Uterus (tissue), 4 donors: ENCODE measurements at places on chromosomes 3 and 15.
A peak's percentile ranks its signal among the peaks of the same experiment; 100 is the strongest.

DNA sequence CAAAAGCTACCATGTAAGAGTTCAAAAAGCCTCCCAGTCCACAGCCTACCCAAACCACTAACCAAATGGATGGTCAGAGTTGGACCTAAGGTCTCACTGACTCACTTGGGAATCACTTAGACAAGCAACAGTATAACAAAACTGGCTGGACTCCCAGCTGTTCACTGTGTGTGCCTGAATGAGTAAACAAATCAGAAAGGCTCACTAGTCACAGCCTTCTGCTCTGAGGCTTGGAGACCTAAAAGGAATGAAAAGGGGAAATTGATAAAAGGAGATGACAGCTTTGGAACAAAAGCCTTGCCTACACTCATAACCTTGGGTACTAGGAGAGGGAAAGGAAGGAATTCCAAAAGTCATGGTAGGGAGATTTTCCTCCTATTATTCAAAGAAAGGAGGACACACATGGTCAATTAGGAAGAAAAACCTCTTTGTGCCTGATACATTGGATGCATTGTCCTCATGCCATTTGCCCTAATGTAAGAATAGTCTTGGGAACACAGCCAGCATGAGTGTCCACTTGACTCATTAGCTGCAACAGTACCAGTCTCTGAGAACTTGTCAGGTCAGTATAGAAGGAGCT is 92.3 kb downstream of the FRMD5 start:
- no peaks in the 10 kb centered on the region for H3K4me1 ChIP-seq
- DNase-seq = no peak
- no peak overlapping the region for H3K27ac ChIP-seq
- H3K27me3 ChIP-seq = no peaks in the 10 kb centered on the region

- H3K36me3 ChIP-seq = no peaks in the 10 kb centered on the region
- no peaks in the 10 kb centered on the region for H3K27me3 ChIP-seq
- DNase-seq = no peak
- no peak overlapping the region for H3K27ac ChIP-seq
These were observed 130.6 kb downstream of the CCNL1 start for GRCh38 chr3:157029365-157029790.

GRCh38 chr15:101827257-101827656 is 15.3 kb downstream of the OR4F15 start:
- no peaks in the 10 kb centered on the region for H3K27me3 ChIP-seq
- DNase-seq = no peak
- H3K4me1 ChIP-seq = no peaks in the 10 kb centered on the region

DNA sequence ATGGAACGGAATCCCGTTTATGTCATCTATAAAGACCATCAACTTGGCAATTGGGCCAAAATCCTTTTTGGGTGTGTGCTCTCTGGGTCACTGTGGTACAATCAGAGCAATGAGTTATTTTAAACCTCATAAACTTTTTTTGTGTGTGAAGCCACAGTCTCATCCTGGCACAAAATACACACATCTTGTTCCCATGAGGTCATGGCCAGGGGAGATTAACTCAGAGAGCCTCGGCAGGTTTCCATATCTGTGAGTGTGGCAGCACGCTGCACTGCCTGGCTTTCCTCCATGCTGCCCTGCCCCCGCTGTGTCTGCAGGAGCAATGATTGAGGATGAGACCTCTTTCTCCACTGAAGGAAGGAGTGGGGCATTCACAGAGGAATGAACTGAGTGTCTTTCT is 54.0 kb upstream of the DLG1 start:
- DNase-seq = peak; percentile 81
- H3K4me3 ChIP-seq = no peak overlapping the region
- no peaks in the 10 kb centered on the region for H3K36me3 ChIP-seq
- H3K27me3 ChIP-seq = no peaks in the 10 kb centered on the region

DNA sequence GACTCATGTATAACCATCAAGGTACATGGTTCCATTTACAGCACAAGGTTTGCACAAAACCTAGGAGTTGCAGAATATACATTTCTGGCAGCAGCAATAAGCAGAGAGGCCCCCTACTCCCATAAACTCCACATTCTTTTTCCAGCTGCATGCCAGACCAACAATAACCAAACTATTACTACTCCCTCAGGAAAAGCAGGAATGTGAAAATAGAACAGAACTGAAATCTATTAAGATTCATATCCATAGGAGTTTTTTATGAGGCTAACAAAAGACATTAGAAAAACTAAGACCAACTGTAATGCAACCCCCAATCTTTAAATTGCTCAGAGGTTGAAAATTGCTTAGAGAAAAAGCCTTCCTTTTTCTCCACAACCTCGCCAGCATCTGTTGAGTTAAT is 27.6 kb upstream of the TOP2B start:
- no peak overlapping the region for H3K4me3 ChIP-seq
- H3K27ac ChIP-seq = no peak overlapping the region
- H3K4me1 ChIP-seq = no peaks in the 10 kb centered on the region
- no peaks in the 10 kb centered on the region for H3K27me3 ChIP-seq
- no peak for DNase-seq
- H3K36me3 ChIP-seq = no peaks in the 10 kb centered on the region

- H3K27ac ChIP-seq = no peak overlapping the region
- no peak for DNase-seq
- no peaks in the 10 kb centered on the region for H3K4me1 ChIP-seq
- H3K27me3 ChIP-seq = no peaks in the 10 kb centered on the region
These were observed 81.8 kb upstream of the NANOGP8 start for GRCh38 chr15:35166730-35167359.
